ENCODE measurements at places on chromosomes 5 and 9. TPM values are rescaled to one million over a fixed set of nuclear protein-coding genes. Genes with fewer than 3 reads are reported as not detected.

GRCh38 chr5:71482132-71482531 is 26.7 kb downstream of the BDP1 start:
- peaks cover 48% of the 10 kb centered on the region for H3K36me3 ChIP-seq
- H3K4me1 ChIP-seq, result no peaks in the 10 kb centered on the region
- no peak overlapping the region for H3K4me3 ChIP-seq

DNA sequence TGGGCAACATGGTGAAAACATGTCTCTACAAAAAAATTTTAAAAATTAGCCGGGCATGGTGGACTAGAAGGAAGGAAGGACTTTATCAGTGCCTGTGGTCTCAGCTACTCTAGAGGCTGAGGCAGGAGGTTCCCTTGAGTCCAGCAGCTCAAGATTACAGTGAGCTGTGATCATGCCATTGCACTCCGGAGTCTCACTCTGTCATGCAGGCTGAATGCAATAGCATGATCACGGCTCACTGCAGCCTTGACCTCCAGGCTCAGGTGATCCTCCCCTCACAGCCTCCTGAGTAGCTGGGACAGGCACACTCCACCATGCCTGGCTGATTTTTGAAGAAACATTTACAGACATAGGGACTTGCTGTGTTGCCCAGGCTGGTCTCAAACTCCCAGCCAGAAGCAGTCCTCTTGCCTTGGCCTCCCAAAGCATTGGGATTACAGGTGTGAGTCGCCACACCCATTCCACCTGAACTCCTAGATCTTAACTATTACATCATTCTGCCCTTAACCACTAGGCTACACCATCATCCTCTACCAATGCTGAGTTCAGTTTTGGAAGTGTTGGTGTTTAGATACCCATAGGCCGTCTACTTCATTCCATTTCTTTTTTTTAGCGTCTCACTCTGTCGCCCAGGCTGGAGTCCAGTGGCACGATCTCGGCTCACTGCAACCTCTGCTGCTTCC is 2.0 kb upstream of the URM1 start:
- H3K4me1 ChIP-seq, result peaks cover 32% of the 10 kb centered on the region
- H3K27ac ChIP-seq, result no peak overlapping the region
- no peak overlapping the region for H3K4me3 ChIP-seq
- no peaks in the 10 kb centered on the region for H3K27me3 ChIP-seq
- H3K36me3 ChIP-seq, result no peaks in the 10 kb centered on the region
- DNase-seq, result no peak

The AMBP gene
- total RNA-seq, result not detected

The TNFSF8 gene
- total RNA-seq, result 0.22 TPM
